KG1 (cell line): ENCODE measurements at places on chromosomes 7 and 10.
A peak's percentile ranks its signal among the peaks of the same experiment; 100 is the strongest.

DNA sequence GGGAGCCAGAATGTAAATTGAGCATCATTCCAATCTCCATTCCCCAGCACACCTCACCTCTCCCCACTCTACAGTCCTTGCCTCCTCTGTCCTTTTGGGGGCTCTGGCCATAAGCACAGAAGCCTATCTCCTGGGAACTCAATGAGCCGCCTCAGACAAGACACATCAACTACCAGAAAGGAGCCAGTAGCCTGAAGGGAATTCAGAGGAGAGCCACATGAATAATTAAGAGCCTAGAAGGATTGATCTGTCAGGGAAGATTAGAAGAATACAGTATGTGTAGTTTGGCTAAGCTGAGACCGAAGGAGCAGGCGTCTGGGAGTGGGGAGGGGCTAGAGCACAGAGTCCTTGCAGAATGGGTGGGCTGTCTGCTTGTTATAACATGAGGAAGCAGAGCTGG, 31.2 kb downstream of the FRMD4A start:
- no peak for DNase-seq

DNA sequence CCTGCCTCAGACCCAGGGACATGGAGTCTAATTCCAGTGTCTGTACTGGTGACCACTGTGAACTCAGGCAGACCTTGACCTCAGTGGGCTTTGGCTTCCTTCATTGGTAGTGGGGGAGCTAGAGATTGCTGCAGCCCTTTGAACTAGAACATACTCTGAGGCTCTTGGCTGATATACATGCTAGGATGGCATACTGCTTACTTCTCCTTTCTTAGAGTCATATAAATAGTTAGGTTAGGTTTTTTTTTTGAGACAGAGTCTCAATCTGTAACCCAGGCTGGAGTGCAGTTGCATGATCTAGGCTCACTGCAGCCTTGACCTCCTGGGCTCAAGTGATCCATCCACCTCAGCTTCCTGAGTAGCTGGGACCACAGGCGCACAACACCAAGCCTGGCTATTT, 49.7 kb downstream of the TMEM178B start:
- no peak for DNase-seq

DNA sequence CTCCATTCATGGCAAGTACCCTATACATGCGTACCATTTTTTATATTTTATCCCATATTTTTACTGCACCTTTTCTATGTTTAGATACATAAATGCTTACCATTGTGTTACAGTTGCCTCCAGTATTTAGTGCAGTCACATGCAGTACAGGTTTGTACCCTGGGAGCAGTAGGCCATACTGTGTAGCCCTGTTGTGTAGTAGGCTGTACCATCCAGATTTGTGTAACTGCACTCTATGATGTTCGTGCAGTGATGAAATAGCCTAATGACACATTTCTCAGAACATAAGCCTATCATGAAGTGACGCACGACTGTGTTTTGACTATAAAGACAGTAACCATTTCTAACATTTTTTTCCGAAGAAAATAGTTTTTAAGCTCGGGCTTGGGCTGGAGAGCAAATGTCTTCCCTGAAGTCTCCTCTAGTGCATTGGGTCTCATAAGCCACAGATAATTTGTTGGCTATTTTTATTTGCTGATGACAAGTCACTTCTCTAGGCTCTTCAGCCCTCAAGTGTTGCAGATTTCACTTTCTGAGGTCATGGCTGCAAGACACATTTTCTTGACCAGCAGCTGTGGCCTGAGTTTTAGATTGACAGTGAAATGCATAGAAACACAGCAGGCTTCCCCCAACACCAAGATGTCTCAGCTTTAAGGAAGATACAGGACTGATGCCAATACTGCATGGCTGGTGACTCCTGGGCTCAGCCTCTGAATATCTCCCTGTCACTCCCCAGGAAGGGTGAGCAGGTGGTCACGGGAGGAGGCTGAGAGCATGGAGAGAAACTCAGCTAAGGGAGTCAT, 26.9 kb downstream of the EPDR1 start:
- DNase-seq = no peak

DNA sequence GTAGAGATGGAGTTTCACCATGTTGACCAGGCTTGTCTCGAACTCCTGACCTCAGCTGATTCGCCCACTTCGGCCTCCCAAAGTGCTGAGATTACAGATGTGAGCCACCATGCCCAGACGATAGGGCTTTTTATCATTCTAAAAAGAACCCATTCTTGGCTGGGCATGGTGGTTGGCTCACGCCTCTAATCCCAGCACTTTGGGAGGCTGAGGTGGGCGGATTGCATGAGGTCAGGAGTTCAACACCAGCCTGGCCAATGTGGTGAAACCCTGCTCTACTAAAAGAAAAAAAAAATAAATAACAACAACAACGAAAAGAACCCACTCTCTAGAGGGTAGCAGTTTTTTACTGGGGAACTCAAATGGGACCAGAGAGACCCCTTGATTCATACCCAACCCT, 112.7 kb downstream of the PLXDC2 start:
- no peak for DNase-seq

GRCh38 chr10:43594944-43595589, 11.2 kb upstream of the ZNF485 start:
- DNase-seq = peak; percentile 14

GRCh38 chr7:124366118-124366517, 333.3 kb upstream of the TMEM229A start:
- DNase-seq = no peak

GRCh38 chr7:131553931-131554330, 2.5 kb downstream of the PODXL start:
- DNase-seq = no peak

- DNase-seq = no peak
These were observed 45.7 kb downstream of the ZNF138 start for GRCh38 chr7:64839910-64840309.

DNA sequence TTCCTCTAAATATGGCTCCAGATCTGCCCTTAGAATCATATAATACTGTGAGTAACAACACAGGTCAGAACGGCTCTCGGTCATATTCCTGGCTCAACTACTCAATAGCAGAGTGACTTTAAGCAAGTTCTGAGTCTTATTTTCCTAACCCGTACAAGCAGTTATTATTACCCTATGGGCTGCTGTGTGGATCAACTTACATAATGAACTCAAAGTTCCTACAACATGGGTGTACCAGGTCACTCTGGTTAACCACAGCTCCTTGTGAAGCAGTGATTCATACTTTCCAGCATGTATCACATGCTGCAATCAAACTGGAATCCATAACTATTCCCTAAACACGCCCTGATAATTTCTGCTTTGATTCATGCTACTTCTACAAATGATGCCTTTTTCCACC, 107.3 kb downstream of the LRRN3 start:
- DNase-seq = no peak

GRCh38 chr7:139727151-139727705, 50.6 kb downstream of the HIPK2 start:
- no peak for DNase-seq

- no peak for DNase-seq
These were observed 65.5 kb downstream of the LRRC17 start for GRCh38 chr7:102978284-102978683.

GRCh38 chr10:67666416-67667034, 29.5 kb downstream of the CTNNA3 start:
- DNase-seq = no peak

- DNase-seq = no peak
These were observed 59.9 kb upstream of the KAT6B start for GRCh38 chr10:74766501-74766900.

- DNase-seq = no peak
These were observed at the start of gene C10orf67 for GRCh38 chr10:23344241-23344841. Gene C10orf67 (minus strand): TSS chr10:23344797. CDS start chr10:23344774, 23 bp downstream.

DNA sequence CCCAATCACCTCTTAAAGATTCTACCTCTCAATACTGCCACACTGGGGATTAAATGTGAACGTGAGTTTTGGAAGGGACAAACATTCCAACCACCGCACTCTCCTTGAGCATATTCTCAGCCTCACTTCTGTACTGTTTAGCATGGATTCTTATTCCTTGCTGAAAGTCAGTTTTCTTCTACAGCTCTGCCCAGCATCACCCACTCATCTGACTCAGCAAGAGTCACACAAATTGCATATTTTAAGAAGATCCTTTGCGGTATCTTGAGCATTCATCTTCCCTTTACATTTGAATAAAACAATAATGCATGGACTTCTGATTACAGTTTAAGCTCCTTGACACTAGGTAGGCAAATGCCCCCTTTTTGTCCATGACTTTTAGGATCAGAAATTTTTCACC, 251.6 kb upstream of the MKLN1 start:
- DNase-seq = no peak

DNA sequence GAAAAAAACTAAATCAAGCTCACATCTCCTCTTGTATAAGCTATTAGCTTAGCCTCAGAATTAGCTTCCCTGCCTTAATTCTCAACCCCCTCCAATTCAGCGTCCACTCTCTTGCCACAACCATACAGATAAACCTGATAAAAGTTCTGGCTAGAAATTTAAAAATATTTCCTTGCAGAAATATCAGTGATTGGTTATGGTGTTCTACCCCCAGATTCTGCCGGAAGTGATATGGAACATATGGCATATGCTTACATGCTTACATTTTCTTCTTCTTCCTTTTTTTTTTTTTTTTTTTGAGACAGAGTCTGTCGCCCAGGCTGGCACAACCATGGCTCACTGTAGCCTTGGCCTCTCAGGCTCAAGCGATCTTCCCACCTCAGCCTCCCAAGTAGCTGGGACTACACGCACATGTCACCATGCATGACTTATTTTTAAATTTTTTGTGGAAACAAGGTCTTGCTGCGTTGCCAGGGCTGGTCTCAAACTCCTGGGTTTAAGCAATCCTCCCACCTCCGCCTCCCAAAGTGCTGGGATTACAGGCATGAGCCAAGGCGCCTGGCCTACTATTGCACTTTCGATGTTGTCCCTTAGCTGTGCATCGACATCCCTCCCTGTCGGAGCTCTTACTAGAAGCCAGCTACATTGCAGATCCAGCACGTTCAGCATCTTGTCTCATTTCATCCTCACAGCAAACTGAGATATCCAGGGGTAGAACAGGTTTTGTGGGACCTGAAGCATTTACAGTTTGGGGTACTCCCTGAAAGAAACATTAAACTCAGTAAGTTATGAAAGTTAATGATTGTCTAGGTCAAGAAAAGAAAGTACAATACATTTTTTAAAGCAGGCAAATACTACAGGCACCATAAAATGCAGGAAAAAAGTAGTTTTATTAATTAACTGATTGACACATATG, 205.6 kb upstream of the TCF7L2 start:
- no peak for DNase-seq

DNA sequence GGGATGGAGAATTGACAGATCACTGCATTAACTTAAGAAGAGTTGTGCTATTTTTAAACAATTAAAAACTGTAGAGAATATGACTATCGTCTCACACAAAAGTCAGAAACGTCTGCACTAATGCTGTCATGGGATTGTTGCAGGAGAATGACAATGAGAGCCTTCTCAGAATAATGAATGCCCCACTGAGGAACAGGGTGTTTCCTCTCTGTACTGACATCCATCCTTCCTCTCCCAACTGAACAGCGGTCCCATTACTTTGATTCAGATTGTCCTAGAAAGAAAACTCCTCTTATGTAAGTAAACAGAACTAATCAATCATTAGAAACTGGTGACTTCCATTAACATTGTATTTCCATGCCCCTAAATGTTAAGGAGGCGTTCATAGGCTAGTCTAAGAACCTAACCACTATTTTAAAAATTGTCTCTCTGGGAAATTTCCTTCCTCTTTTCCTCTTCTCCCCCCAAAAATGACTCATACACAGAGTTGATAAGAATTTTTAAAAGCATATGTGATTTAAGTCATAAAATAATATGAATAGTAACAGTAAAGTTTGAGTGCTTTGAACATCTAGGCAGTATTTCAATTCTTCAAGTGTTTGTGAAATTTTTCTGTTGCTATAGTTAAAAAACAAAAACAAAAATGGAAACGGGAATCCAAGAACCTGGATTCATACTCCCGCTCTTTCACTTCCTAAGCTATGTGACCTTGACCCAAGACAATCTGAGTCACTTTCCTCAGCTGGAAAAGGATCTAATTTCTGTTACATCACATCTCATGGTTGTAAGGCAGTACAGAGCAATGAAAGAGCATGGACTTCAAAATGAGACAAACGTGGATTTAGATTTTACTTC, 12.7 kb upstream of the MACC1 start:
- DNase-seq = no peak

DNA sequence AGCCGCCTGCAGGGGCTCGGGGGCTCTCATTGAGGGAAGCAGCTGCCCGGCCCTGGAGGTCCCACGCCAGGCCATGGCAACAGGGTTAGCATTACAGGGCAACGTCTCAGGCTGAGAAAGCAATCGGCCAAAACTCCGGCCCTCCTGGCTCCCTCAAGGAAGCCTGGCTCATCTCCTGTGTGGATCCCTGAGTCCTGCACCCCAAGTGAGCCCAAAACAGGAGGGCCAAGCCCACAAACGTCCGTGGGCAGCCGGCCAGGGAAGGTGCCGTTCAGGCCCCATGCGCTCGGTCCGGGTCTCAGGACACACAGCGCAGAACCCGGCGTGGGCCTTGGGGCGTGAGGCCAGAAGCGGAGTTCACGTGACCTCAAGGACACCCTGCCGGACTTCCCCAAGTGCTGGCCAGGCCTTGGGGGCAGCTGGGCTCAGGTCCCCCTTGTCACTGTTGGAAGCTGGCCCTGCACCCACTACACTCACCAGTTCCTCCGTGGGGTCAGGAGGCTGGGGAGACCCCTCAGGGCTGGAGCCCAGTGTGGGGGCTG, 8.0 kb upstream of the PWWP2B start:
- DNase-seq = no peak

DNA sequence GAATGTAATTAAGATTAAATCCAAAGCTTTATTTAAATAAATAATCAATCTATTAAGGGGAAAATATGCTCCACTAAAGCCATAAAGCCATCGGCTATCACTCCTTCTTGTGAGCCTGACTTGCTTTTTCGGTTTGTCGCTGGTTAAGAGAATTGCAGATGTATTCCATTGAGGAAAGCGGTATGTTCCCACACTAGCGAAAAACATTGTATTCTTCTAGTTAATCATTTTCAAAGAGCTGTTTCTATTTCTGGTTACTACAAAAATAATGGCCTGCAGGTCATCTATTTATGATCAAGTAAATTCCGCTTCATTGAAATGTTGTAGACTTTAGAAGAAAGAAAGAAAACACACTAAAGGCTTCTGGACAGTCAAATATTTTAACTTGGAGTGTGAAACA, 173.4 kb downstream of the CACNB2 start:
- DNase-seq = no peak

DNA sequence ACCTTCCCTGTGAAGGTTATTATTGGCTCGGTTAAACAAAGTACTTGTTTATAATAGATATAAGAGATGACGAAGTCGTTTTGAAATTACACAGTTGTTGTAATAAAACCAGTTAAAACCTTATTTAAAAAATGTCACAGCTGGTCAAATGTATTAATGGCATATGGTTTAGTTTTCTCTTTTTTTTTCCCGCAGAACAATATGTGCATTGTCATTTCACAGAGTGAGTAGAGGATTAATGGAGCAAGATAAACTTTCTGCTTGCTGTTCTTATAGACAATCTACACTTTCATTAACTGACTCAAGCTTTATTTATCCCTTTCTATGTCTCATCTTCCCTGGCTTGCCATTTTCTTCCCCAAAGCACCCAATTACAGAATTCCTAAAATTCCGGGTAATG, 404.3 kb upstream of the NPVF start:
- no peak for DNase-seq

GRCh38 chr7:157667261-157667660, 330.5 kb downstream of the DNAJB6 start:
- no peak for DNase-seq

- DNase-seq = no peak
These were observed 53.6 kb downstream of the AGMO start for GRCh38 chr7:15508258-15508657.
